ENCODE measurements at places on chromosomes 2 and 18. TPM values are rescaled to one million over a fixed set of nuclear protein-coding genes. Genes with fewer than 3 reads are reported as not detected.
A peak's percentile ranks its signal among the peaks of the same experiment; 100 is the strongest.

HOXD8 gene
- polyA plus RNA-seq: 171 TPM

DNA sequence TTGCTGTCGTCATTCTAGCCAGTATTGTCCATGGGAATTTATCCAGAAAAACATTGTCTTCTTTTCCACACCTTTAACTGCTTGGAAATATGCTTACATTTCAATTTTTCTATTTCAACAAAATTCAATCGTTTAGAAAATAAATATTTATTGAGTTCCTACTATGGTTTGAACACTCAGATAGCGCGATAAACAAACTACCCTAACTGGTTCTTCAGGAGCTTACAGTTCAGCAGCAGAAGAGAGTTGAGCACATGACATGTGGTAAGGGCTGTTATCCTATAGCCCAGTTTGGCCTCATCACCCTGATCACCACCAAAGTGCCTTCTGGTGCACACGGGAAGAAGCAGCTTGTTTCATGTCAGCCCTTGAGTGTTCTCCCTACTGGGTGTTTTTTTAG, 375.2 kb upstream of the SMIM21 start:
- DNase-seq: no peak

DNA sequence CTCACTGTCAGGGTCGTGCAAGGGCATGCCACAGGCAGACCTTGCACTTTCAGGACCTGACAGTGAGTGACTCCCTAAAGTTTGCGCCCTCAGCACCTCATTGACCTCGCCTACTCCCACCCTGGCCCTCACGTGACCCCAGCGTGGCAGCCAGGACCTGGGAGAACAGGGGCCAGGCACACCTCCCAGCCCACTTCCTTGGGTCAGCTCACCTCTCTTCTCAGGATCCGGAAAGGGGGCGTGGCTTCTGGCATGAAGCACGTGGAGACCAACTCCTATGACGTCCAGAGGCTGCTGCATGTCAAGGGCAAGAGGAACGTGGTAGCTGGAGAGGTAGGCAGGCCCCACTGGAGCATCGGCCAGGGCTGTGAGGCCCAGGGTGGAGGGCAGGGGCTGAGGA, 8.8 kb downstream of the VIL1 start:
- no peak for DNase-seq

- DNase-seq: peak; percentile 77
Measured at GRCh38 chr2:47069628-47070154, 85.4 kb downstream of the STPG4 start.

DNA sequence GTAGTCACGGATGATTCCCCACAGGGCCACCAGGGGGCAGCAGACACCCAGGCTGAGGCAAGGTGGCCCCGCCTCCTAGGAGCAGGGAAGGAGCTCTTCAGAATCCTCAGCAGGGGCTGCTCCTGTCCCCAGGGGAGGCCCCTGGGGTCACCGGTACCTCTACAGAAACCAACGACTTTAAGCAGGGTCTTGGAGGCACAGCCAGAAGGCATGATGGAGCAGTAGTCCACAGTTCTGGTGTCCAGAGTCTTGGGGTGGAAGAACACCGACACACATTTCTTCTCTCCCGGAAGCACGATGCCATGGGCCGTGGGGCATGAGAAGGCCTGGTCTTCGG, 11.5 kb downstream of the CFAP65 start:
- peak; percentile 76 for DNase-seq

GRCh38 chr2:152347076-152347475, 12.1 kb downstream of the FMNL2 start:
- DNase-seq: no peak

- no peak for DNase-seq
Measured at GRCh38 chr18:13615432-13615861, 110.9 kb downstream of the FAM210A start.

GRCh38 chr2:15673919-15674636, 82.4 kb downstream of the DDX1 start:
- DNase-seq: peak; percentile 79
